ENCODE measurements at places on chromosomes 16 and 17.

DNA sequence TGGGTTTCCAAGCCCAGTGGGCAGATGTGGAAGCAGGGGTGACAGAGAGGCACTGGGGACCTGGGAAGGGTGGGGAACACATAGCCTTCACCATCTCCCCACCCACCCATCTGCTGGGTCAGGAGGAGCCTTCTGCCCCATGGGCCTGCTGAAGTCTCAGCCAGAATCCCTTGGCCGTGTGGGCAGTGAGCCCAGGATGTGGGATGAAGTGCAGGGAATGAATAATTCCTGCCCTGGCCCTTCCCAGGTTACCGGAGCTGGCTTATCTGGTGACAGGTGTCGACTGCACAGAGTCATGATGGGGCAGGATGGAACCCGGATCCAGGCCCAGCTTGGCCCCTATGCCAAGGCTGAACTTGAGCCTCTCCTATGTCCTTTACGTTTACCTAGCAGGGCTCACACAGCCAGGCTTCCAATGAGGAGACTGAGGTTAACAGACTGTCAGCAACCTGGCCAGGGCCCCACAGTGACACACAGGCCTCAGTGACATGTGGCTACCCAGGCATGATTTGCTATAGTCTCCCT lies 17.5 kb downstream of the ATP2A3 start:
- DNase-seq: no peak

DNA sequence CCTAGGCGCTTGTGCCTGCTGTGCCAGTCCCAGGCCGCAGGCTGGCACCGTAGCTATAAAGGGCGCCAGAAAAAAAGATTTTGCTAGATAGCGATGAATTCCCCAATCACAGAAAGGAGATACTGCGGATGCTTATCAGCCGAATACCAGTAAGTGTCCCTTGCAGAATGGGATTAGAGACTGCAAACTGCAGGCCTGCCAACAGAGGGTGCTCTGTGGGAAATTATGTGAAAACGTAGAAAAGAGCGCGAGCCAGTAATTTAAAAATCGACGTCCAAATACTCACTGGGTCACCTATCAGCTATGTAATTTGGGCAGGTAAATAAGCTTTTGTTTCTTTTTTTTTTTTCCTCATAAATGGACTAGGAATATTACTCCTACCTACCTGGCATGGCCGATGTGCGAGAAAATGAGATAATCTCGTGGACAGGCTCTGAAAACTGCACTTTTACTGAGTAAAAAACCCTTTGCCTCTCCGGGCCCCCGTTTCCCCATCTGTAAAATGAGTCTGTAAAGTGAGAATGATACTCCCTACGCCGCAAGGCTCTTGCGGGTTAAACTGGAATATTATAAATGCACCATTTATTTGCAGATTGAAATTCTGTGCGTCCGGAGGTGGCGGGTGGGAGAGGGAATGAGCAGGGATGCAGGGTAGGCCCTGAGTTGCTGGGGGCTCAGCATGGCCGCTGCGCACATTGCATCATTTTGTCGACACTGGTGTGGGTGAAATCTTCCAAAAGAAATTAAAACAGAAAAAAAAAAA lies 1.2 kb upstream of the COG1 start:
- DNase-seq: peak; percentile 58

GRCh38 chr17:54727624-54728023 lies 173.0 kb upstream of the TOM1L1 start:
- DNase-seq: no peak

DNA sequence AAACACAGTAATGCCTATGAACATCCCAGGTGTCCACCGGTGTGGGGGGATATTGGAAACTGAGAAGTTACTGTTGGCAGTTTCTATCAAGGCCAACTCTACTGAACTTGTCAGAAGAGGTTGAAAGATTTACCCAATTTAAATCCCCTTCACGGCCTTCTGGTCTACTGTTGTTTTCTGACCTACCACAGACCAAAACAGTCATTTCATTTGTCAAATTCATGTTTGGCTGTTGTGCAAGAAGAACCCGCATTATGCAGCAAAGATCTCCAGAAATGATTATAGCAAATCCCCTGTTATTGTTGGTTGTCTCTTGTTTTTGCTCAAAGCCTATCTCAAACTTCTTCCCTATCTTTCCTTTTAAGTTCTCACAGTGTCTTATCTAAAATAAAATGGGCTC lies 73.1 kb upstream of the MAF start:
- no peak for DNase-seq

GRCh38 chr16:30474074-30474452 lies 1.5 kb downstream of the ITGAL start:
- DNase-seq: no peak

DNA sequence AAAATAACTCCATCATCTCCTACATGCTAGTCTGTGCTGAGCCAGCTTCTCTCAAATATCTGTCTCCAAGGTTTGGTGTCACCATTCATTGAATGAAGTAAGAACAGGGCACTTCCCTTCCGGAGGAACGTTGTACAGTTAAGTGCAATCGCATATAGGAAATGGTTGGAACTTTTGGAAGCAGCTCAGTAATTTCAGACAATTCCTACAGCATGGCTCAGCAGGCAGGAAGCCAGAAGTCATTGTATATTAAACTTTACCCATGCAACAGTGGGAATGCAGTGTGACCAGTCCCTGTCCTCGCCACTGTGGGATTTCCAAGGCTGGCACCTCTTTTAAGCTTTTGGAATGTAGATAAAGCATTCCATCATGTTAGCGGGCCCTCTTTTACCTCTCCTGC lies 51.1 kb upstream of the MYH2 start:
- no peak for DNase-seq

DNA sequence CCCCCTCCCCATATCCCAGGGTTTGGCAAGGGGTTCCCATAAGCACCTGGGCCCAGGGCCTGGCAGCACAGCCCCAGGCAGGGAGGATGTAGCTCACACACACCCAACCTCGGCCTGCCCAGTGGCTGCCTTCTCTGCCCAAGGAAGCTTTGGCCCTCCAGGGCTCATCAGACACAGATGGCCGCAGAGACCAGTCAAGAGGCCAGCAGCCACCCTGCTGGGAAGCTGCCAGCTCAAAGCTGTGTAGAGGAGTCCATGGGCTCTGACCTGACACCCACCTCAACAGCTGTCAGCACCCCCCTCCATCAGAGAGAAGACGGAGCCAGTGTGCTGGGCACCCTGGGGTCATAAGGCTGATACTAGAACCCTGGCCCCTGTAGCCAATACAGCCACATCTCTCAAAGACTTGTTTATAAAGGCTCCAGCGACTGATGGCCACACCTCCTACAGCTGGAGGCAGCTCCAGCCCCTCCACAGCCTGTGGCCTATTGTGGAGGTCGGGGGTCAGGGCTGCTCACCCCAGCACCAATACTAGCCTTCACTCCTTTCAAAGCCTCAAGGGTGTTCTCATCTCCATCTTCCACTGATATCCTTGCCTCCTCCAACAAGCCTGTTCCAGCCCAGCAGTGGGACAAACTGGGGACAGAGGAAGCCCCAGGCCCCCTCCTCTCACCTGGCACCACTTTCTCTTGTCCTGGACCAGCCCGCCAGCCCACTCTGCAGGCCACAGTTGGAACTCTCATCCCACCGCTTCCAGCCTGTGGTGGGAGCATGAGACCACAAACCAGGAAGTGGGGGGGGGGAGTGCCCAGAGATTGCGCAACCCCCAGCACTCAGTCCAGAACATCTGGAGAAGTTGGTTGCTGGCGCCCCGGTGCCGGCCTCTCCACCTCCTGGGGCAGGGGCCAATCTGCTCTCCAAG lies 2.2 kb upstream of the MPG start:
- no peak for DNase-seq

- peak; percentile 42 for DNase-seq
Measured at GRCh38 chr17:17783116-17783824, 53.5 kb downstream of the SREBF1 start.

DNA sequence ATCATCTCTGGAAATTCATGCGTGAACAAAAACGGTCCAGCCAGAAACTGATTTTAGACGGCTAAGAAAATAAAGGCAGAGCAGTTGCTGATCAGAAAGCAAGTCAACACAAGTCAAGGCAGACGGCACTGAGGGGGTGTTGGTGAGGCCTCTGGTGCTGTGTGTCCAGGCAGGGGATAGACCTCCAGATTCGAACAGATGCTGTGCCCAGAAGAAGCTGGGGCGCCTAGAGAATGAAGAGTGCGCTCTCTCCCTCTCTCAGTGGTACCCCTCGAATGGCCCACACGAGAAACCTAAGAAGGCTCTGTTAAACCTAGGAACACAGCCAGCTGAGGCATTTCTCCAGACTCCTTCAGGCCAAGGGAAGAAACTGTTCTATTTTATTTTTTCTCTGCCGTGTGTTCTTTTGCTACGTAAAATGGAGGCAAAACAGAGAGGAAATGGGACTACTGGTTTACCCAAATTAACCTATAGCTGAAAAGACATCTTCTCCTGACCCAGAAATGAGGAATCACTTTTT lies 178.3 kb downstream of the PMP22 start:
- DNase-seq: no peak

GRCh38 chr17:31321966-31322365 lies 544 bp upstream of the EVI2A start:
- DNase-seq: no peak

DNA sequence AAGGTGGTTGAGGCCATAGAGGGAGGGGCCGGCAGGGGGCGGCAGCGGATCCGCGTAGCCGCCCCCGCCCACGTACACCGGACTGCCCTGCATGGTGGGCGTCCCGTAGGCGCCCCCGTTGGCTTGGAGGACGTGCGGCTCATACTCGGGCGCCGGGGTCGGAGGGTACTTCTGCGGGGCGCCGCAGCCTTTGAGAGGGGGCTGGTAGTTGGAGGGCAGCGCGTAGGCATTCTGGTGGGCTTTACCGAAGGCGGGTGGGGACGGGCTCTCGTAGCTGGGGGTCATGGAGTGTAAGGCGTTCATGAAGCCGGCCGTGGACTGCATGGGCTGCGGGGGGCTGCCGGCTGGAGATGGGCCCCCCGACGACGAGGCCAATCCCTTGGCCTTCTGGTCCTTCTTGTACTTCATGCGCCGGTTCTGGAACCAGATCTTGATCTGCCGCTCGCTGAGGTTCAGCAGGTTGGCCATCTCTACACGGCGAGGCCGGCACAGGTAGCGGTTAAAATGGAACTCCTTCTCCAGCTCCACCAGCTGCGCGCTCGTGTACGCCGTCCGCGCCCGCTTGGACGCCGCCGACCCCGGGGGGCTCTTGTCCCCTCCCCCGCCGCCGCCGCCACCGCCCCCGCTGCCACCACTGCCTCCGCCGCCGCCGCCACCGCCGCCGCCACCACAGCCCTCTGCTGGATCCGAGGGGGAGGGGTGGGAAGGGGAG lies 5.7 kb upstream of the HOXB2 start:
- no peak for DNase-seq

GRCh38 chr17:48520631-48521079 lies 10.2 kb downstream of the HOXB1 start:
- no peak for DNase-seq

GRCh38 chr16:49534901-49535610 lies 161.5 kb downstream of the C16orf78 start:
- DNase-seq: no peak

- no peak for DNase-seq
Measured at GRCh38 chr17:3959921-3960601, 4.2 kb downstream of the ATP2A3 start.

DNA sequence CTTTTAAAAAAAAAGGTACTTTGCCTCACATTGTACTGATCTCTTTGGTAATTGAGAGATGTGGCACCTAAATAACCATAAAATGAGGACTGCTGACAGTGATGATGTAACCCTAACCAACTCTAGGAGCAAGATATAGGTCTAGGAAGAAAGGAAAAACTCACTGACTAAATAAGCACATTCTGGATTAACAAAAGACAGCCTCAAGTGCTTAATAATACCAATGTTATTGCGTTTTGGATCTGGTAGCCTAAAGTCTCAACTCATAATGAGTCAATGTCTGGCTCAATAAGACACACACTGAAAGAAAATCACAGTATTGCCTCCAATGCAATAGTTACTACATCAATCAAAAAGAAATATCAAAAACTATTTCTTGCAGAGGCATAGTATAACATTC lies 3.0 kb downstream of the ERN1 start:
- no peak for DNase-seq

DNA sequence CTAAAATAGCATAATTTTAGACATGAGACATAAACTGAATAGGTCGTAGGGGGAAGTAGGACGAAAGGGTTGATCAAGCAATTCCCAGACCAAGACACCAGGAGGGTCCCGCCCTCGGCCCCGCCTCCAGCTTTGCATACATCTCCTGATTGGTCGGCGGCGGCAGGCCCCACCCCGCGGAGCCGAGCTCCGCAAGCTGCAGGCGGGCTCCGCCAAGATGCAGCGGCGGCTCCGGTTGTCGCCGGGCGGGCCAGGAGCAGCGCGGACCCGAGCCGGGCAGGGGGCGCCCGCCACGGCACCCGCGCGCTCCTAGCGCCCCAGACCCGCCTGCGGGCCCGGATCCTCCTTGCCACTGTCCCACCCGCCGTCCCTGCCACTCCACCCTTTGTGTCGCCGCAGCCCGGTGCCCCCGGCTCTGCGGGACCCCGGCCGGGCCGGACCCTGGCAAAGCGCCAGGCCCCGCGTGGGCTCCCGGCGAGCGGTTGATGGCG lies at the start of gene CDR2L:
CDR2L (plus strand) TSS at position 215 of the 491 bp plus-strand sequence. CDS start 412 bp downstream, outside the sequence.
- DNase-seq: peak; percentile 90

- DNase-seq: no peak
Measured at GRCh38 chr17:78368854-78369495, 9.1 kb upstream of the SOCS3 start.

DNA sequence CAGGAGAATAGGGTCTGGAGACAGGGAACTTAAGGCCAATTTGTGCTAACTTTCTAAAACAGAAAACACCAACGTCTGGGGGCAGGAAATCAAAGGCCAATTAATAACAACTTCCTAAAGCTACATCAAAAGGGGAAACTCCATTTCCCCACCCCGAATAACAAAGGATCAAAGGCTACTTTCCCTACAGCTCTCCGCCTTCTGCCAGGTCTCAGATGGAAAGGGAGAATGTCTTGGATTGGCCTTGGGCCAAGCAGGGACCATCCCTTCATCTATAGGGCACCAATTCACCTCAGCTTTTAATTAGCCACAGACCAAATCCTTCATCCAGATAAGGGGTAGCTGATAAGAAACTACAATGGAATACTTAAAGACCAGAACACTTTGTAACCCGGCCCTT lies 116.9 kb upstream of the ZKSCAN2 start:
- DNase-seq: no peak

DNA sequence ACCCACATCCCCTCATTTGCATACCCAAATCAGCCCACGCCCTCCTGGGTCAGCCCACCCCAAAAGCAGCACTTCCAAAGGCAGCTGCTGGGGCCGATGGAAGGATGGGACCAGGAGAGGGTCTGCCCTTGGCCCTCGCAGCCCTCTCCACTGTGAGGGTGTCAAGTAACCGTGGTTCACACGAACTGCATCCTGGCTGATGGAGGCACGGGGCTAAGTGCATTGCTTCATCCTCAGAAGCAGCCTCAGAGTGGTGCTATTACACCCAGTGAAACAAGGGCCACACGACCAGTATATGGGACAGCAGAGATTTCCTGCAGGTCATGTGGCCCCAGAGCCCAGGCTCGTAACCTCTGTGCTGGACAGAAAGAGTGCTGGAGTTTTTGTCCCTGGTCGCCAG lies 13.2 kb upstream of the ATP2A3 start:
- no peak for DNase-seq
